ENCODE measurements at places on chromosomes 2 and 18.
A peak's percentile ranks its signal among the peaks of the same experiment; 100 is the strongest.

DNA sequence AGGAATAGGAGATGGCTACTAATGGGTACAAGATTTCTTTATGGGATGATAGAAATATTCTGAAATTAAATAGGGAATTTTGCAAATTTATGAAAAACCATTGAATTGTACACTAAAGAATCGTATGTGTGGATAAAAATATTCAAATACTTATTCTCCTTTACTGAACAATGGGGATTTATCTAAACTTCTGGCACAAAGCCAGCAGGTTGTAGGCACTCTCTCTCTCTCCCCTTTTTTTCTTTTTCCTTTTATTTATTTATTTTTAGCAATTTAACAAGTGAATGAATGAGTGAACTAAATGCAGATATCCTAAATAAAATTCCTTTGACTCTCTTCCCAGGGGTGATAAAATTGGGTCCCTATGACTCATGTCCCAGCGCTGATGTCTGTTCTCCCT is 21.9 kb upstream of the SCYGR2 start:
- no peak for DNase-seq

DNA sequence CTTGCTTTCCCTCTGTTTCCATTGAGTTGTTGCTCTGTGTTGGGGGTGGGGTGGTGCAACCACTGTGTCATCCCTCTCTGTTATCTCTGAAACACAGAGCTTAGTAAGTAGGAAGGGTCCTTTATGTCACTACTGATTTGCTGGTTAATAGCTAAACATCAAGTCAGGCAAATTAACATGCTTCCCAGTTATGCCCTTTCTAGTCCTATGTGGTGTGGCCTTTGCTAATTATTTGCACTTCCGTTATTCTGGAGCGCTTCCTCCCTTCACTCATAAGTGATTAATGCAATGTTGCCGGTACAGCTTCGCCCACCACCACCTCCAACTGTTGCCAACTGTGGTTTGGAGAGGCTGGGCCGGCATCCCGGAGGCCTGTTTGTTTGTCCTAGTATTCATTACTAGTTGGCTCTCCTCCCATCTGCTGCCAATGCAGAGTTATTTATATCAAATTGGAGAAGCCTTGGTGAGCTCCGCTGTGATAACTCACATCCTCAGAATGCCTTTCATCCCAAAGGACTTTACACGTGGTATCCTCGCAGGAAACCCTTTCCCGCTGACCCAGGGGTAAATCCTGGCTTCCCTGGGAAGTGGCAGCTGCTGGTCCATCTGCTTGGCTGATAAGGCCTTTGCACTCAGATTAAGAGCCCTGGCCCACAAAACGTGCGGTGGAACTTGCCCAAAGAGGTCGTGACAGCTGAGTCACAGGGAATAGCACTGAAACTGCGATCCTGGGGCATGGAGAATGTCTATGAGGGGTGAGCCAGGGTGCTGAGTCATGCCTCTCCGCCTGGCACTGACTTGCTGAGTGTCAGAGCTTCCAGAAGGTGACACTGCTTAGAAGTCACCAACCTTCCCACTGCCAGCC is 72.0 kb upstream of the ZCCHC2 start:
- DNase-seq: no peak

GRCh38 chr18:40133253-40133652 is 1821.8 kb upstream of the PIK3C3 start:
- DNase-seq: no peak

- DNase-seq: no peak
These were observed 28.2 kb downstream of the CRYGD start for GRCh38 chr2:208096080-208096479.

- DNase-seq: no peak
These were observed 61.3 kb downstream of the DDX18 start for GRCh38 chr2:117875786-117876185.

GRCh38 chr2:181953881-181954537 is 31.6 kb upstream of the PPP1R1C start:
- DNase-seq: peak; percentile 51

GRCh38 chr2:233006648-233007047 is 6.4 kb downstream of the NGEF start:
- no peak for DNase-seq

- DNase-seq: peak; percentile 30
These were observed 298.8 kb downstream of the ZNF407 start for GRCh38 chr18:74896390-74896991.

GRCh38 chr2:239895669-239896068 is 129.5 kb downstream of the NDUFA10 start:
- DNase-seq: no peak

DNA sequence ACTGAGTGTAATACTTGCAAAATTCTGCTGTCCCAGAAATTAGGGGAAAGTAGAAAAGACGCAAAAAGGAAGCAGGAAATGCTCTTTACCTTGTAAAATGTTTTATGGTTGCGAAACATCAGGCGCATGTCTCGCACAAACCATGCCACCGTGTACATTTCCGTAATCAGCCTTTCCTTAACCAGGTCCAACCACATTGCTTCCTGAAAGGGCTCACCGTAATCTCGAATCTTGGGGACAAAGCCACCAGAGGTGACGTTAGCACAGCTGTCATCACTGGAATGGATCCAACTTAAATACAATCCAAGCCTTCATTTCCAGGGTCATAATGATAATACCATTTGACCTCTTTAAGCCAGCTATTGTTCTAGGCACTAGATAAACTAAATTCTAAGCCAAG is 49.3 kb downstream of the SP110 start:
- no peak for DNase-seq

- no peak for DNase-seq
These were observed 29.6 kb downstream of the SLC25A12 start for GRCh38 chr2:171864357-171864985.

- DNase-seq: no peak
These were observed 25.8 kb downstream of the XDH start for GRCh38 chr2:31388736-31389135.

- no peak for DNase-seq
These were observed 115.2 kb downstream of the ZNF236 start for GRCh38 chr18:76937597-76937996.

GRCh38 chr2:42545841-42546390 is 22.5 kb upstream of the MTA3 start:
- no peak for DNase-seq

DNA sequence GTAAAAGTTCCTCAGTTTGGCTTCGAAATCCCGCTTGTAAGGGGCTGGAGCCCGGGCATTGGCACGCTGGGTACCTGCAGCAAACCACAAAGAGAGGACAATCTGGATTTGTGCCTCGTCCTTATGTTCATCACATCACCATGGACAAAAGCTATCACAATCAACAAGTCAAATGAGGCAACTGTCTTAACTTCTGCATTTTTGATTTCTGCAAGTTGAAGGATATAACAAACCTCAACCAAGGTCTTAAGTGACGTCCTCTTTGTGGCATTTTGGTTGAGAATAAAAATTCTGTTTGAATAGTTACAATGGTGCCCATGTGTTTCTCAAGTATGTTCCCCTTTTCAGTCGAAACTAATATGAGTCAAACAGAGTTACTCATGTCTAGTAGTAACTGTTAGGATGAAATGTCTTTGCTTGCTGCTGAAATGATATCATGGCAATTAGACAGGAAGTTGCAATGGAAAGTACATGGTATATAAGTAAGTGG is 70.8 kb upstream of the STK17B start:
- no peak for DNase-seq

DNA sequence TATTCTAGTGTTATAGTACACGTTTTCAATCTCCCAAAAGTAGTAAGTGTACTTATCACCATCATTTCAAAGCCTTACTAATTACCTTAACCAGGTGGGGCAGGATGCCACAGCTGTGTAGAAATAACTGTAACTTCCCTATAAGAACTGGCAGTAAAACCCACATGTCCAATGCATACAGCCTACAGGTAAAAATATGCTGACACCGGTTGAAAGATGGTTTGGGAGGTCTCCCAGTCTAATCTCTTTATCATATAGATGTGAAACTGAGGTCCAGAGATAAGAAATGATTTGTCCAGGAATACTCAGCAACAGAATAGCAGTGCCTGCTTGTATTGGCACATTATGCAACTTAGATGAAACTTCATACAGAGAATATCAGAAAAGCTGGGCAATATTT is 322.9 kb downstream of the BCL11A start:
- no peak for DNase-seq

- no peak for DNase-seq
These were observed 5.0 kb downstream of the KCTD1 start for GRCh38 chr18:26543373-26543772.

- no peak for DNase-seq
These were observed 27.9 kb downstream of the MGAT4A start for GRCh38 chr2:98702858-98703620.

DNA sequence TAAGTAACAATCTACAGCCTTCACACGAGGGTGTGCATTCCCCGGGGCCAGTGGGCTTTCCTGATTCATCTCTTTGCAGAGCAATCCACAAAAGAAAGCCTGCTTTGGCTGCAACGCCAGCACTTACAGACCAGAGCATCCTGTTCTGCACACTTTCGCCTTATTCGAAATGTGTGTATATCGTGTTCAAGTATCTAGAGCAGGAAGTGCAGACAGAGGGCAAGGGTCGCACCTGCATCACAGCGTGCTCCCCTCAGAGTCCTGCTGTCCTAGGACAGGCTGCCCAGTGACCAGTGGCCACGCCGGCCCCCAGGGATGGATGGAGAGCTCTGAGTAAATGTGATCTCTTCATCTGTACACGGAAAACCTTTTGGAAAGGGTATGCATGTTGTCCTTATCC is 264.3 kb downstream of the ZNF516 start:
- no peak for DNase-seq

DNA sequence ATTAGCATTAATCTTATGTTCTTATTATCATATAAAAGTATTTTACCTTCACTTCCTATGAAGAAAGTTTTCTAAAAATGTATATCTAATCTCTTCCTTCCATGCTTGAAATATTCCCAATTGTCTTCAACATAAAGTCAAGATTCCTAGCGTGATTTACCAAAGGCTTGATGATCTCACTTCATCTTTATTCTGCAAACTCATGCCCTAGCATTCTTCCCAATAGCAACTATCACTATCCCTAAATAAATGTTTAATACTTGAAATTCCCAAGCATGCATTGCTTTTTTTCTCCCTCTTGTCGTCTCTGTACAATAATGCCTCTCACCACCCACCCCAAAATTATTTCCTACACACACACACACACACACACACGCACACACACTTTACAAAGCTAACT is 125.8 kb downstream of the VWC2L start:
- DNase-seq: no peak

- DNase-seq: no peak
These were observed 419.3 kb upstream of the VWC2L start for GRCh38 chr2:213991453-213992108.

DNA sequence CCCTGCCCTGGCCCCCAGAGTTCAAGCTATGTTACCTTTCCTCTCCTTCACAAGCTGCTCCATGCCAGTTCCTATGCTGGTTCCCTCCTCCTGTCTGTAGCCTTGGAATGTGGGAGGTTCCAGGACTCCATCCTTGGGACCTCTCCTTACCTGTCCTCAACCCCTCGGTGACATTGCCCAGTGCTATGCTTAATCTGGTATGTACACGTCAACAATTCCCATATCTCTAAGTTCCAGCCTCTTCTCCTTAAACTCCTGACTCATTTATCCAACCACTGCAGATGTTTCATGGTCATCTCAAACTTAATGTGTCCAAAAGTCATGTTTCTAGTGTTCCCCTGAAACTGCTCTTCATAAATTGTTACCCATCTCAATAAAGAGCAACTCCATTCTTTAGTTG is 160.8 kb downstream of the TNS1 start:
- DNase-seq: no peak

- no peak for DNase-seq
These were observed 570.3 kb downstream of the FBXO15 start for GRCh38 chr18:73577365-73577764.

GRCh38 chr2:197304556-197305011 is 6.0 kb downstream of the ANKRD44 start:
- DNase-seq: no peak

DNA sequence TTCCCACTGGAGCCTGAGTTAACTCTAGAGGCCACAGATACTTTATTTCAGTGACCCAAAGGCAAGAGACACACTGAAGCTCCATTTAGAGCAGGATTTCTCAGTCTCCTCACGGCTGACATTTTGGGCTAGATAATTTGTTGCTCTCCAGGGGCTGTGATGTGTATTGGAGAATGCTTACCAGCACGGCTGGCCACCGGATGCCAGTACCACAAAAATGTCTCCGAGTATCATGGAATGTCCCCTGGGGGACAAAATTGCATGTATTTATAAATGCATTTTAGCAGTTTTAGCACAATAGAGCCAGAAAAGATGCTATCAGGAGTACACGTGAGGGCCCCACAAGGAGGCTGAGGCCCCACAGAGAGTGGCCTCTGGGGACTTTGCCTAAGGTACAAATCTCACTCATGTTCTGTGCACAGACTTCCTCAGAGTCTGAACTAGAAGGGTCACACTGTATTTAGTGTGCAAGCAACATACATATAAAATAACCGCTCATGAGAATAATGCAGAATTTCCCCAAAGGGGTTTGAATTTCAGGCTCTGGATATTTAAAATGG is 20.5 kb upstream of the DCC start:
- DNase-seq: no peak

- DNase-seq: no peak
These were observed 209.1 kb downstream of the RAD51AP2 start for GRCh38 chr2:17309181-17309580.

GRCh38 chr2:86143307-86143706 is 37.3 kb downstream of the PTCD3 start:
- no peak for DNase-seq

DNA sequence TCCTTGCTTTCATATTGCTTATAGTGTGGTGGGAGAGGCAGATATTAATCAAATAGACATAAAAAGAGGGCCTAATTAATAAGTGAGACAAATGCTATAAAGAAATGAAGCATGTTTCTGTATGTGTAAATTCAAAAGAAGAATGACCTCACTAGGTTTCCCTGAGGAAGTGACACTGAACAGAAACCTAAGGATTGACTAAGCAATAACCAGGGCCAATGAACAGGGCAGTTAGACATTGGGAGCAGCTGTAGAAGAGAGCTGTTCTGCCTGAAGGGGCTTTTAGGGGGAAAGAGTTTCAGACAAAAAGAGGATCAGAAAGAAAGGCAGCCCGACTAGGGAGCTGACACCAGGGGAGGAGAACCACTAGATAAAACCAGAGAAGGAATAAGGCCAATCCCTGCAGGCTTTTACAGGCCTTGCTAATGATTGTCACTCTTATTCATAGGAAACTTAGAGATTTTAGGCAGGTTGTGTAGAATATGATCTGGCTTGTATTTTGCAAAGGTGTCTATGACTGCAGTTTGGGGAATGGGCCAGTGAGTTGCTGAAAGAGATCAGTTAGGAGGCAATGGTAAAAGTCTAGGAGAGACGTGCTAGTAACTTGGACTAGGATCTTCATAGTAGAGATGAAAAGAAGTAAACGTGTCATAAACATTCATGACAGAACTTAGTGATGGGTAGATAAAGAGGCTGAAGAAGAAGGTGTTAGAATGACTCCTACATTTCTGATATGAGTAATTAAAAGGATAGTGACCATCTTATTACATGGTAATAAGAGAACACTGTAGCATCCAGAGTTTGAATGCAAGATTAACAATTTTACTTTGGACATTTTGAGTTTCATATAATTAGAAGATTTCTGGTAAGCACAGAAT is 26.8 kb upstream of the NABP1 start:
- no peak for DNase-seq

GRCh38 chr2:241412144-241412543 is 56.1 kb downstream of the FARP2 start:
- DNase-seq: no peak
